ENCODE measurements at places on chromosomes 2 and 18.
A peak's percentile ranks its signal among the peaks of the same experiment; 100 is the strongest.

- peak; percentile 59 for ATAC-seq
Measured at GRCh38 chr2:68059784-68060525, 2.8 kb downstream of the C1D start.

DNA sequence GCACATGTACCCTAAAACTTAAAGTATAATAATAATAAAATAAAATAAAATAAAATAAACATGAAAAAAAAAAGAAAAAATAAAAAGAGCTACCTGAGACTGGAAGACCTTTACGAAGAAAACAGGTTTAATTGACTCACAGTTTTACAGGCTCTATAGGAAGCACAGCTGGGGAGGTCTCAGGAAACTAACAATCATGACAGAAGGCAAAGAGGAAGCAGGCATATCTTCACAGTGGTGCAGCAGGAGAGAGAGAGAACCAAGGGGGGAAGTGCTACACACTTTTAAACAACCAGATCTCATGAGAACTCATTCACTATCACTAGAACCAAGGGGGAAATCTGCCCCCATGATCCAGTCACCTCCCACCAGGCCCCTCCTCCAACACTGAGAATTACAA, 379.3 kb upstream of the VWC2L start:
- no peak for ATAC-seq

GRCh38 chr2:45329045-45329677, 281.9 kb downstream of the SRBD1 start:
- peak; percentile 83 for ATAC-seq

- no peak for ATAC-seq
Measured at GRCh38 chr18:11125492-11126315, 23.7 kb downstream of the PIEZO2 start.

DNA sequence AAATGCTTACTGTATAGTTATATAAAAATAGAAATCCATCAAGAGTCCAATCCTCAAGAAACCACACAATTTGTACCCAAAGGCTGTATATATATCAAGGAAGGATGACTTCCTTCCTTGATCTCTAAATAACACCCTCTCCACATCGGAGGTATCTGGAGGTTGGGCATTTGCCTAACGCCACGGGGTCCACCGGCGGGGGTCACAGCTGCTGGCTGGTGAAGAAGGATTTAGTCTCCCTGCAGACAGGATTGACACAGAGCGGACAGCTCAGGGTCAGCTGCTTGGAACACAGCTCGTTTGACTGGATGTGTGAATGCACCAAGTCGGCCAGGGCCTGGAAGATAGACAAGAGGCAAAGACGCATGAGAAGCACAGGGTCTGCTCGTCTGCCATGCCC, 36.0 kb downstream of the FECH start:
- ATAC-seq, result no peak
